ENCODE measurements at places on chromosomes 7 and 10. TPM values are rescaled to one million over a fixed set of nuclear protein-coding genes. Genes with fewer than 3 reads are reported as not detected.

The ASB10 gene
- not detected for total RNA-seq

The ITGB8 gene
- total RNA-seq: 13.9 TPM

The ELFN1 gene
- 0.75 TPM for total RNA-seq

The IRF5 gene
- total RNA-seq: 15.3 TPM

The OR13A1 gene
- total RNA-seq: 0.04 TPM

The C7orf33 gene
- not detected for total RNA-seq

The NFE2L3 gene
- total RNA-seq: 45.2 TPM

The NRP1 gene
- total RNA-seq: 482 TPM

The PRTFDC1 gene
- total RNA-seq: 10.2 TPM

The ITPRID1 gene
- total RNA-seq: not detected

The FLNC gene
- 121 TPM for total RNA-seq

The CLEC5A gene
- not detected for total RNA-seq

The SH2D4B gene
- total RNA-seq: not detected

The STYXL1 gene
- total RNA-seq: 61.3 TPM

The TUBAL3 gene
- total RNA-seq: not detected

The ANTXRL gene
- total RNA-seq: not detected

The OR2A12 gene
- total RNA-seq: not detected

The CPN1 gene
- total RNA-seq: not detected

The GPNMB gene
- not detected for total RNA-seq

The CDH23 gene
- total RNA-seq: not detected

The OR2A42 gene
- total RNA-seq: not detected

The ELN gene
- not detected for total RNA-seq

The FAM131B gene
- 6.9 TPM for total RNA-seq

The SPDYE9 gene
- total RNA-seq: not detected

The PPP1R17 gene
- total RNA-seq: not detected

The ST8SIA6 gene
- total RNA-seq: not detected

The KIN gene
- 7.3 TPM for total RNA-seq

The GNAT3 gene
- not detected for total RNA-seq

The AKR1C4 gene
- total RNA-seq: not detected

The SGMS1 gene
- total RNA-seq: 68.2 TPM

The GIMAP2 gene
- not detected for total RNA-seq

The ANKRD61 gene
- 0.26 TPM for total RNA-seq

The FGF8 gene
- total RNA-seq: not detected

The DGKB gene
- 0.15 TPM for total RNA-seq

The PILRB gene
- total RNA-seq: 74.1 TPM

The MYH16 gene
- total RNA-seq: 4.7 TPM

The SPDYE11 gene
- not detected for total RNA-seq

The SHLD2 gene
- total RNA-seq: 13.0 TPM

The OR2A1 gene
- total RNA-seq: not detected

The LEP gene
- not detected for total RNA-seq

Measured in PC-3 (cell line).